ENCODE measurements at places on chromosomes 16 and 17. TPM values are rescaled to one million over a fixed set of nuclear protein-coding genes. Genes with fewer than 3 reads are reported as not detected.

KRTAP3-2 gene
- total RNA-seq: not detected

CLDN6 gene
- total RNA-seq: 0.49 TPM

OR2C1 gene
- total RNA-seq: 0.49 TPM

NOG gene
- 5.4 TPM for total RNA-seq

RNF112 gene
- total RNA-seq: 21.6 TPM

DOC2A gene
- 13.5 TPM for total RNA-seq

ZNF597 gene
- total RNA-seq: 3.2 TPM

NEUROD2 gene
- 74.5 TPM for total RNA-seq

DNAH9 gene
- total RNA-seq: 1.5 TPM

HEXIM2 gene
- total RNA-seq: 8.4 TPM

TCAP gene
- 1.5 TPM for total RNA-seq

VAMP2 gene
- total RNA-seq: 62.2 TPM
